ENCODE measurements at places on chromosomes 3 and 15.

- DNase-seq, result no peak
Measured at GRCh38 chr15:74062671-74063070, 19.7 kb downstream of the GOLGA6A start.

- DNase-seq, result no peak
Measured at GRCh38 chr15:78673476-78673875, 32.5 kb upstream of the CHRNB4 start.

GRCh38 chr3:88991496-88991895, 115.9 kb upstream of the EPHA3 start:
- DNase-seq, result no peak

- no peak for DNase-seq
Measured at GRCh38 chr15:78007964-78008886, 69.3 kb downstream of the TBC1D2B start.

DNA sequence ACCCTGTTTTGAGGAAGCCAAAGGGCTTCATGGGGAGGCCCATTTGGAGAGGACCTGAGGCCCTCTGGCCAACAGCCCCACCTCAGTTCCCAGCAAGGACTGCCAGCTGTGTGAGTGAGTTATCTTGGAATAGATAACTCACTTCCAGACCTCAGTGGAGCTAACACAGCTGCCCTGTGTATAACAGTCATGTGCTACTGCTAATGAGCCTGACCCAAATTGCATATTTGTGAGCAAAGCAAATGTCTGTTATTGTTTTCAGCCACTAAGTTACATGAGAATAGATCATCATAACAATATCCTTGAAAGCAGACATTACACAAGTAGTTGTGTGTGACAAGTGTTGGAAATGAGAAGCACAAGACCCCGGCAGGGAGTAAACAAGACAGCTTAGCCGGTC, 355.8 kb downstream of the MCTP2 start:
- DNase-seq, result no peak

- DNase-seq, result no peak
Measured at GRCh38 chr3:102827386-102827785, 392.6 kb downstream of the ZPLD1 start.

- no peak for DNase-seq
Measured at GRCh38 chr3:69443457-69443920, 57.6 kb upstream of the FRMD4B start.

DNA sequence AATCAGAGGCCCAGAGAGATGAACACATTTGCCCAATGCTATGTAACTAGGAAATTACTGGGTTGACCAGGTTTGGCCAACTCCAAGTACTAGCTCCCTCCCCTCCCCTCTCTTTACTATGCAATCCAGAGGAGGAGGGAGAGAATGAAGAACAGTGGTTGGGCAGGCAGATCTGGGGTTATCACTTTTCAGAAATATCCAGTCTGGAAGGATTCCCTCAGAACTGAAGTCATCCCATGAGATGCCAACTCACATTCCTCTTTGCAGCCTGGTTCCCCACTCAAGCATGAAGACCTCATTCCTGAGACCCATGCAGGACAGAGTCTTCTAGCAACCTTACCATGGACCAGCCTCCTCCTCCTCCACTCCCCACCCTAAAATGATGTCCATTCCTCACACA, 201.1 kb downstream of the TLE3 start:
- no peak for DNase-seq

DNA sequence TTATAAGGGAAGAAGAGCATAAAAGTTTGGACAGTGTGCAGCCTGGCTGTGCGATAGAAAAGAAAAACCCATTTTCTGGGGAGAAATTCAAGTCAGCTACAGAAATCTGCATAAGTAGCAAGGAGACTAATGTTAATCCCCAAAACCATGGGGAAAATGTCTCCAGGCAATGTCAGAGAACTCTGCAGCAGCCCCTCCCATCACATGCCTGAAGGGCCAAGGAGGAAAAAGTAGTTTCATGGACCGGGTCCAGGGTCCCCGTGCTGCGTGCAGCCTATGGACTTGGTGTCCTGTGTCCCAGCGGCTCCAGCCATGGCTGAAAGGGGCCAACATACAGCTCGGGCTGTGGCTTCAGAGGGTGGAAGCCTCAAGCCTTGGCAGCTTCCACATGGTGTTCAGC, 28.3 kb upstream of the COLQ start:
- no peak for DNase-seq

- no peak for DNase-seq
Measured at GRCh38 chr15:56723787-56724186, 9.5 kb downstream of the ZNF280D start.

- DNase-seq, result no peak
Measured at GRCh38 chr15:44414001-44414400, 13.4 kb upstream of the CTDSPL2 start.

- DNase-seq, result no peak
Measured at GRCh38 chr3:33334364-33334763, 57.1 kb downstream of the FBXL2 start.

DNA sequence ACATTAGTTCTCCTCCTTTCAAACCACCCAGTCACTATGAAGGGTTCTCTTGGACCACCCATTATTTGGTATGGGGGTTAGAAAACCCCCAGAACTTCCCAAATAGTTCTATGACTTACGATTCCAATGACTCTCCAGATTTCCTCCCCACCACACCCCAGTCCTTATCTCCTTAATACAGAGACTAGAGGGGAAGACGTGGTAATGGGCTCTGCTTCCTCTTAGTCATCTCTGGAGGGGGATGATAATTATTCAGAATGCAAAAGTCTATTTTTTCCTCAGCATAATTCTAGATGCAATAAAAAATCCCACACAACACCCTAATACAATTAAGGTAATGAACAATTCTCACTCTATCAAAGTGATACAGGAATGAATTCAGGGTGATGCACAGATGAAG, 48.9 kb upstream of the CFAP161 start:
- DNase-seq, result no peak

All from bone marrow (tissue), 2 donors.